ENCODE measurements at places on chromosomes 13 and 19. TPM values are rescaled to one million over a fixed set of nuclear protein-coding genes. Genes with fewer than 3 reads are reported as not detected.

The PTPRH gene
- 3.6 TPM for total RNA-seq

The FBN3 gene
- total RNA-seq = 2.3 TPM

The GNG7 gene
- total RNA-seq = 2.8 TPM

The DPP9 gene
- 13.6 TPM for total RNA-seq

The MYO16 gene
- 5.8 TPM for total RNA-seq

The ANKRD24 gene
- total RNA-seq = 1.2 TPM

The A1BG gene
- total RNA-seq = 0.69 TPM

The MEIS3 gene
- total RNA-seq = 32.6 TPM

The NMRK2 gene
- 1.3 TPM for total RNA-seq

The SPACA4 gene
- not detected for total RNA-seq

The AMER2 gene
- total RNA-seq = 1.3 TPM

The ZNF329 gene
- total RNA-seq = 19.6 TPM

The SHISA2 gene
- 8.8 TPM for total RNA-seq

The ZNF260 gene
- total RNA-seq = 52.5 TPM

Measured in urinary bladder (tissue), 4 donors.